ENCODE measurements at places on chromosomes 11 and 22.

- no peak for DNase-seq
These were observed 3.5 kb downstream of the FZD4 start for GRCh38 chr11:86951706-86952105.

- no peak for DNase-seq
These were observed 507.1 kb downstream of the SOX6 start for GRCh38 chr11:15849257-15849656.

GRCh38 chr22:25485626-25486545 lies 78.6 kb upstream of the GRK3 start:
- DNase-seq = no peak

- peak; percentile 23 for DNase-seq
These were observed 23.0 kb downstream of the YDJC start for GRCh38 chr22:21606775-21607174.

GRCh38 chr11:76763573-76764346 lies 19.4 kb upstream of the TSKU start:
- DNase-seq = peak; percentile 40

DNA sequence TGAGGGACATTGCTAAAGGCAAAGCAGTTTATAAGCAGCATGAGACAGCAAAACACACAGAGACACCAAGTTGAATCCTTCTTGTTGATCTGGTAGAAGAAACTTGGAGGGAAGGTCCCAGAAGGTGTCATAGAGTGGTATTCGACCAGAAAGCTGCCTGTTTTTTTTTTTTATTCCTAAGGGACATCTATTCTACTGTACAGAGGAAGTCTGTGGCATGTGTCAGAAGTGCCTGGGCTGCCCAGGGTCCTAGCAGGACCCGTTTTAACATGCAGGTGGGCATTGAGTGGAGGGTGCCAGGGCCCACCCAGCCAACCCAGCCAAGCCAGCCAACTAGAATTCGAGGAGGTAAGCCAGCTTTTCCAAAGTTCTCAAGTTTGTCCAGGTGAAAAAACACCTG lies 68.0 kb upstream of the ATXN10 start:
- no peak for DNase-seq

- no peak for DNase-seq
These were observed 44.0 kb downstream of the PPP6R3 start for GRCh38 chr11:68504432-68505066.

GRCh38 chr11:92558323-92558722 lies 333.7 kb downstream of the FAT3 start:
- no peak for DNase-seq

DNA sequence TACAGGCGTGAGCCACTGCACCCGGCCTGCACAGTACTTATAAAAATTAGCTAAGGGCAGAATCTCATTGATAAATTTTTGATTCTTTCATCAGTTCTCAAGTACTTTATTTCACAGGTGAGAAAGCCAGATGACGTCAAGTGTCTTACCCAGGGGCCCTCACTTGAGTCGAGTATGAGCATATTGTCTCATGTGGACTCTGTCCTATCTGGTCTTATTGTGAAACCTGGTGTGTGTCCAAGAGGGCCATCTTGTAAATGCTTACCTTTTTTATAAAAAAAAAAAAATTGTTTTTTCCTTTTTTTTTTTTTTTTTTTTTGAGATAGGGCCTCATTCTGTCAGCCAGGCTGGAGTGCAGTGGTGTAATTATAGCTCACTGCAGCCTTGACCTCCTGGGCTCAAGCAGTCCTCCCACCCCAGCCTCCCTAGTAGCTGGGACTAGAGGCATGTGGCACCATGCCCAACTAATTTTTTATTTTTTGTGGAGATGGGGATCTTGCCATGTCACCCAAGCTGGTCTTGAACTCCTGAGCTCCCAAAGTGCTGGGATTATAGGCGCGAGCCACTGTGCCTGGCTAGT lies 6.0 kb downstream of the ACO2 start:
- no peak for DNase-seq

GRCh38 chr22:23363683-23364082 lies 183.4 kb downstream of the BCR start:
- DNase-seq = no peak

DNA sequence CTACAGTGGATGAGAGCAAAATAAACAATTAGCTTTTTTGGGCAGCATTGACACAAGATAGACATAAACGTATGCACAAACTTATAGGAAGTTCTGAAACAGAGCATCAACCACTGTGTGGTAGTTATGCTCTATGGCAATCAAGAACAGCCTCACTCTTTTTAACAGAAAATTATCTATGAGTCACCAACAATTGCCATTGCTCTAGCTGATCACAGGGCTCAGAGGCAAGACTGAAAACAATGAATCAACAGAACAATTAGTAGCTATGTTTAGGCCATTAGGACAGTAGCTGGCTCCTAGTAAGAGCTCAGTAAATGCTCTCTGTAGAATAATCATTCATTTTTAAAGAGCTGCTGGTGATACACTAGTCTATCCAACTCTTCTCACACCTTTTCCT lies 34.9 kb upstream of the PICALM start:
- no peak for DNase-seq

- DNase-seq = no peak
These were observed 9.5 kb downstream of the CACNA1I start for GRCh38 chr22:39580006-39580441.

GRCh38 chr11:113555071-113555619 lies 79.9 kb upstream of the DRD2 start:
- DNase-seq = no peak

GRCh38 chr11:32809313-32809712 lies 14.9 kb upstream of the CCDC73 start:
- peak; percentile 72 for DNase-seq

DNA sequence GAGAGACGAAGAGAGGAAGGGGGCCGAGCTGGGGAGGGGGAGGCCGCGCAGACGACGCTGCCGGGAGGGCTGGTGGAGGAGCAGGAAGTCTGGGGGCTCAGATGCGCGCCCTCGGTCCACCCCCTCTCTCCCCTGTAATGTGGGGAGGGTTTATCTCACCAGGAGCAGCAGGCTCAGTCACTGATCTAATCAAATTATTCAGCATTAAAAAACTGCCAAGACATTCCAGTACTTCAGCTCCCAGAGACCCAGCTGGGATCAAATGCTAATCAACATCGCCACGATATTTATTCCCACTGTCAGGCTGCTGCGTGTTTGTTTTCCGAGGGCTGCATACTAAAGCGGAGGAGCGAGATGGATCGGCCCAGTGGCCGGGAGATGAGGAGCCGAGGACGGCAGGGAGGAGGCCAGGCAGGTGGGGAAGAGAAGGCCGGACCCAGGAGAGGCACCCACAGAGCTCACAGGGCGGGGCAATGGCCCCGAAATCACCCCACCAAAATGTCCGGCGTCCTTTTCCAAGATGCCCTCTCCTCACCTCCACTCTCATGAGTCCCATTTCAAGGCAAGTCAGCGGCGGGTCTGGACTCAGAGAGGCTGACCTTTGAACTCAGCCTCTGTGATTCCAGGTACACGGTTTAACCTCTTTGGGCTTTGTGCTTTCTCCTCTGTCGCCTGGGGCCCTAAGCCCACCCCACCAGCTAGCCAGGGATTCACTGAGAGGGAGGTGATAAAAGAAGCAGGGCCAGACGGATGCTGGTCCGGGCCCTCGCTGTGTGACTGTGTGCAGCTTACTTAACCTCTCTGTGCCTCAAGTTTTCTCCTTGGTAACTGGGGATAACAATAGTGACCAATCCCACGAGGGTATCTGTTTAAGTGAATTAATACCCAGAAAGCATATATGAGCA lies 502.1 kb downstream of the MN1 start:
- DNase-seq = no peak

DNA sequence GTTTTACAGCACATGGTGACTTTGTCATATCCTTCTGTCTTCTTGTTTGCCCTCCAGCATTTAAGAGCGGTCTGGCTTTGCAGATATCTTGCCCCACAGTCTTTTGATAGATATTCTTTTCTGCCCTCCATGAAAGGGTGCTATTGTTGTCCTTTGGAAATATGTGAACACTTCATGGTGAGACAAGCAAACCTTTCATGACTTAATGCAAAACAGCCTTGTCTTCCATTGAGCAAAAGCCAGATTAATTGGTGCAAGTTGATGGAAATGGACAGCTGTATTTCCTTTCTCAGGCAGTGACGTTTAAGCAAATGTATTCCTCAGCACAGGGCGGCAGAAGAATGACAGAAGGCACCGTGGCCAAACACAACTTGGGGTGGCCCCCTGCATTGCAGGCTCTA lies 4.4 kb downstream of the DCPS start:
- DNase-seq = no peak

GRCh38 chr11:114209904-114210303 lies 86.3 kb upstream of the NNMT start:
- DNase-seq = peak; percentile 26

- no peak for DNase-seq
These were observed 2.0 kb downstream of the MAP3K11 start for GRCh38 chr11:65611758-65612603.

GRCh38 chr22:40216041-40216756 lies 38.5 kb downstream of the TNRC6B start:
- DNase-seq = no peak

DNA sequence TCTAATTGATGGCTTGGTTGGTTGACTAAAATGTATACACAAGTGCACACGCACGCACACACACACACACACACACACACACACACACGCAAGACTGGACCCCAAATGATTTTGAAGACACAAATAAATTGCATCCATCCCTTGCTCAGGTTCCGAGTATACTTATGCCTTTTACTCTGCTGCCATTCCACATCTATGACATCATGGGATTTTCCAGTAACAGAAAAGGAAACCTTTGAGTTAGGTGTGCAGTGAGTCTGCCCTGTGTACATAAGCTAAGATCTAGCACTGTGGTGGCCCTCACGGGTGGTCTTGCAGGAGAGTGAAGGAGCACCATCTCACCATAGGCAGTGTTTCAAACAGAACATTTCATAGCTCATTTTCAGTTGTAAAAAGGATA lies 20.5 kb upstream of the LARGE1 start:
- no peak for DNase-seq

- DNase-seq = no peak
These were observed 52.0 kb upstream of the TSPAN18 start for GRCh38 chr11:44674809-44675208.

DNA sequence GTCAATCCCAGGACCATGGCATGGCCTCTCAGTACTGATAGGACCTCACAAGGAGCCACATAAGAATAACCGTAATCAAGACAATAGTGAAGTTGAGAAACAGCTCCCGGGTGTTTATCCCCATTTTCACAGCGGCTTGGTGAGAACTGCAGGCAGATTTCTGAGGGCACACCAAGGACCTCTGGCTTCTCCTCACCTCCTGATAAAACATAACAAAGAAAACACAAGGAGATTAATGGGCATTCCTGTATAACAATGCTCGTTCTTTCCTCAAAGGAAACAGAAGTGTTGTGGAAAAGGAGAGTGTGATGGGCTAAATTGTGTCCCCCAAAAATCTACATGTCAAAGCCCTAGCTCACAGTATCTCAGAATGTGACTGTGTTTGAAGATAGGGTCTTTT lies 4.0 kb downstream of the SLN start:
- DNase-seq = no peak

- no peak for DNase-seq
These were observed 2.3 kb downstream of the TMEM151A start for GRCh38 chr11:66293777-66294625.

DNA sequence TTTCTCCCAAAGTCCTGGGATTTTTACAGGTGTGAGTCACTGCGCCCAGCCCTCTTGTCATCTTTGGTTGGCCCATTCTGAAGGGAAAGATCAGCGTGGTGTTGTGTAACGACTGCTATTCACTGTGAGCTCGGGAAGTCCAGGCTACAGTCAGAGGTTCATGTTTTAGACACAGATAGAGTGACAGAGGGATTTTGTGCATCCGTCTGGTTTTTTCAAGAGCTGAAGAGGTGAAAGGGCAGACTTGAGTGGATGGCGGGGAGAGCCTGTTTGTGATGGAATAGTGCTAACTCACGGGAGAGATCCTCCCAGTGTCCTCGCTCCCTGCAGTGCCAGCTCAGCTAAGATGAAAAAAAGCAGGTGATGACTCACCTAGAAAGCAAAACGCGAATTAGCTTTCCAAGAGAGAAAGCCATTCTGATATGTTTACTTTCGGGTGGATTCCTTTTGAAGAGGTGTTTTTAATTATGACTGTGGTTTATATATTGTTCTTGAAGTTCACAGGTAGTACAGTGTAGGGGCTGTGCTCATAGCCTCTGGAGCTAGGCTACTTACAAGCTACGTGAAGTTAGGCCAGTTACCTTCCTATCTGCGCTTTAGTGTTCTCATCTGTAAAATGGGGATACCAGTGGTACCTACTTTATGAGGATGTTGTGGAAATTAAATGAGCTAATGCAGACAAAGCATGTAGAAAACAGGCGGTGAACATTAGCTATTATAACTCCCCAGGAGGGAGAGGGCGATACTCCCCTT lies 67.2 kb downstream of the C11orf91 start:
- peak; percentile 62 for DNase-seq

DNA sequence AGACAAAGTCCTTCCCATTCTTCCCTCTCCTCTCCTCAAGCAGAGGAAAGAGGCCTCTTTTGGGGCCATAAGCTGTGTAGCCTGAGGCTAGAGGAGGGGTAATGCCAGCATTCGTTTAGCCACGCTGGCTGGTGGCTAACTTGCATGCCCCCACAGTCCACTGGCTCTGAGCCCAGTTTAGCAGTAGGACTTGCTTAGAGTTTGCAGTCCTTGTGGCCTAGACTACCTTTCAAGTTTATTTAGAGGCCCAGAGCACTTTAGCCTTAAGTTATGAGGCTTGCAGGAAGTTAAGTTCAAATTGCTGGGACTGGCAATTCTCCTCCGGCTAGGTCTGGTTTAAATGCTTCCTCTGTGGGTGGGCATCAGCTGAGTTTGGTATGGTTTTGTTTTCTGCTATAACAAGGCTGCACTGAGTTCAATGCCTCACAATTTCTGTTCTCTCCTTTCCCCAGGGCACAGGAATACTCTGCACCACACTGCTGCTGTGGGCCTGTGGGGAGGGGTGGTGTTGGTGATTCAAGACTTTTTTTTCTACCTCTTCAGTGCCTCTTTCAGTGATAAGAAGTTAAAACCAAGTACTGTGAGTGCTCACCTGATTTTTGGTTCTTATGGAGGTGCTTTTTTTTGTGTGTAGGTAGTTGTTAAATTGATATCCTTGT lies 281.0 kb upstream of the C11orf87 start:
- no peak for DNase-seq

- DNase-seq = no peak
These were observed 236.3 kb upstream of the SORL1-AS1 start for GRCh38 chr11:121688860-121689614.

DNA sequence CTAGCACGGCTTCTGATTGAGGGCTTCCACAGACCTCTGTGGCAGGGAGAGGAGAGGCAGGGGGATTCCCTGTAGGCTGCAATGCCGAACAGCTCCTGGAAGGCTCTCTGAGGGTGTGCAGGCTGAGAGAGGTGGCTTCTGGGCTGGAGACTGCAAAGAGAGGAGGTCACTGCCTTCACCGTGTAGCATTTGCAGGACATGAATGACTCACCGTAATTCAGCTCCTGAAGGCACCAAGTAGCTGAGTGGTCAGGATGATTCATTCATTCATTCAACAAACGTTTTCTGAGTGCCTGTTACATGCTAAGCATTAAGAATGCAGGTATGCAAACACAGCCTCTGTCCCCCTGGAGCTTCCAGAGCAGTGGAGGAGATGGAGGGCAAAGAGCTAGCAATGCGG lies 18.0 kb upstream of the EIF3D start:
- DNase-seq = peak; percentile 58
